HuH-7.5 (cell line): ENCODE measurements at places on chromosomes 2 and 18.

DNA sequence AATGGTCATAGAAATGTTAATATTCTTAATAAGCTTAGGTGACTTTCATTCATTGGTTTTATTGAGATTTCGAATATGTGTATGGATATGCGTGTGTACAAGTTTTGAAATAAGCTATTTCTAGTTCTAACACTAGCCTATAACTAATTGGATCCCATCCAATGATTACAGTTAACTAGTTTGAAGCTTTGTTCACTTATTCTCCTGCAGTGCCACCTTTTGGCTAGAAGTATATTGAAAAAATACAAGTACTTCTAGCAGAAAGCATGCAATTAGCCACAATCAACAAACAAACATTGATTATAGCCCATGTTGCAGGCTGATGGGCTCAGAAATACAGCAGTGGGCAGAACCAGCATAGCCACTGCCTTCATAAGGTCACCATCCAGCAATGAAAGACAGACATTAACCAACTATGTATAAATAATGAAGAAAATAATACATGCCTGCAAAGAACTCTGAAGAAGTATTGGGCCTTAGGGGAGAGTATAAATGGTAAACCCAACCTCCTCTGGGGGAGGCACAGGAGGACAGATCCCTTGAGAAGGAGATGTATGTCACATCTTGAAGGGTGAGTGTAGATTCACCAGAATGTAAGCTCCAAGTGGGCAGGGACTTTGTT lies 5.1 kb upstream of the PIEZO2 start:
- peak; percentile 81 for DNase-seq

- DNase-seq, result no peak
Measured at GRCh38 chr2:178860551-178860950, 53.3 kb upstream of the TTN start.

GRCh38 chr2:136344339-136344738 lies 226.4 kb upstream of the CXCR4 start:
- no peak for DNase-seq

- DNase-seq, result no peak
Measured at GRCh38 chr2:153230977-153231376, 247.6 kb downstream of the RPRM start.

DNA sequence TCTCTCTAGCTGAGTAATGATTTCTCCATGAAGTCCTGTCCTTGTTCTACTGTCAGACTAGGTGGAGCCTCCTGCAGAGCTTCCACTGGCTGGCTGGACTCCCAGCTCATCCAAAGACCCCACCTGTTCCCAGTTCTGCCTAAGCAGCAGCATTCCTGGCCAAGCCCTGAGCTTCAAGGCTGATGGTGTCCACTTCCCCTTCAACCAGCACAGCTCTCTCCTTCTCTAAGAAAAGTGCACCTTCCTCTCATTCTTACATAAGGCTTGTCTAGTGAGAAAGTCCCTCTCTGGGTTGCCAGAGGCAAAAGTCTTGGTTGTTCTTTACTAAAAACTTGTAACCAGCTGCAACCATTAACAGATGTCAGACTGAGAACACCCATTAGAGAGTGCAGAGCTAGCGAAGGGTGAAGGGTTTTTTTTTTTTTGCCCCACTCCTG lies 58.9 kb downstream of the CXCR4 start:
- no peak for DNase-seq

DNA sequence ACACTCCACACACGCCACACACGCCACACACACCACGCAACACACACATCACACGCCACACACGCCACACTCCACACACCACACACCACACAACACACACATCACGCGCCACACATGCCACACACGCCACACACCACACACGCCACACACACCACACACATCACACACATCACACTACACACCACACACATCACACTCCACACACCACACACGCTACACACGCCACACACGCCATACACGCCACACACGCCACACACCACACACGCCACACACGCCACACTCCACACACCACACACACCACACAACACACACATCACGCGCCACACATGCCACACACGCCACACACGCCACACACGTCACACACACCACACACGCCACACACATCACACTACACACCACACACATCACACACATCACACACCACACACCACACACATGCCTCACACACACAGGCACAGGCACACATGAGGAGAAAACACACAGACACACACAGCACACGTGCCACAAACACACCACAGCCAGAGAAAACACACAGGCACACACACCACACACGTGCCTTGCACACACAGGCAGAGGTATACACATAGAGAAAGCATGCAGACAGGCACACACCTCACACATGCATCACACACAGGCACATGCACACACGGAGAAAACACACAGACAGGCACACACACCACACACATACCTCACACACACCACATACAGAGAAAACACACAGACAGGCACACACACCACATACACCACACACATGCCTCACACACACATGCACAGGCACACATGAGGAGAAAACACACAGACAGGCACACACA lies 241.5 kb upstream of the MYT1L start:
- DNase-seq, result no peak

GRCh38 chr2:15820257-15820566 lies 120.1 kb upstream of the MYCN start:
- no peak for DNase-seq

DNA sequence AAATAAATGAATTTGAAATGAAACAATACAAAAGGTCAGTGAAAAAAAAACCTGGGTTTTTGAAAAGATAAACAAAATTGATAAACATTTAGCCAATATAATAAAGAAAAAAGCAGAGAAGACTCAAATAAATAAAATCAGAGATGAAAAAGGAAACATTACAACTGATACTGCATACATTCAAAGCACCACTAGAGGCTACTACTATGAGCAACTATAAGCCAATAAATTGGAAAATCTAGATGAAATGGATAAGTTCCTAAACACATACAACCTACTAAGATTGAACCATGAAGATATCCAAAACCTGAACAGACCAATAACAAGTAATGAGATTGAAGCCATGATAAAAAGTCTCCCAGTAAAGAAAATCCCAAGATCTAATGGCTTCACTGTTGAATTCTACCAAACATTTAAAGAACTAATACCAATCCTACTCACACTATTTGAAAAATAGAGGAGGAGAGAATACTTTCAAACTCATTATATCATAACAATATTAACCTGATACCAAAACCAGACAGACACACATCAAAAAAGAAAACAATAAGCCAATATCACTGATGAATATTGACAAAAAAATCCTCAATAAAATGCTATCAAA lies 80.8 kb upstream of the CERS6 start:
- no peak for DNase-seq

- DNase-seq, result no peak
Measured at GRCh38 chr2:157320409-157320808, 5.2 kb downstream of the ERMN start.

DNA sequence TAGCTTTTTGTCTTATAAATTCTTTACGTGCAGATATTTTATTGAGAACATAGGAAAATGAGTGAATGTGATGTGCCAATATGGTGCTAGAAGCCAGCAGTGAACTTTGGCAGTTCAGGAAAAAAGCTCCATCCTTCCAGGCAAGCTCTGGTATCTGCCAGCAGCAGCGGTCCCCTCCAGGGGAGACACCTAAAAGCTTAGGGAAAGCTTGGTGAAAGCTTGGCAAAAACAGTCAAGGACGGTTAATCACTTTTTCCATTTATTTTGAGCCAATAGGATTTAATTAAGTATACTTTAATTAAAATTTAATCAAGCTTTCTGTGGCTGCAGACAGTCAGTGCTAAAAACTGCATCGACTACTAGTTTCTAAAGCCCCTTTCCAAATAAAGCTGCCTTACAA lies 60.4 kb downstream of the PID1 start:
- no peak for DNase-seq

DNA sequence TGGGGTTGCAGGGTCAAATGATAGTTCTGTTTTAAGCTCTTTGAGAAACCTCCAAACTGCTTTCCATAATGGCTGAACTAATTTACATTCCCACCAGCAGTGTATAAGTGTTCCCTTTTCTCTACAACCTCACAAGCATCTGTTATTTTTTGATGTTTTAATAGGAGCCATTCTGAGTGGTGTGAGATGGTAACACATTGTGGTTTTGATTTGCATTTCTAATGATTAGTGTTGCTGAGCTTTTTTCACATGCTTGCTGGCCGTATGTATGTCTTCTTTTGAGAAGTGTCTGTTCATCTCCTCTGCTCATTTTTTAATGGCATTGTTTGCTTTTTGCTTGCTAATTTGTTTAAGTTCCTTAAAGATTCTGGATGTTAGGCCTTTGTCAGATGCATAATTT lies 107.7 kb downstream of the PDE11A start:
- no peak for DNase-seq

- no peak for DNase-seq
Measured at GRCh38 chr2:109144271-109144670, 15.3 kb downstream of the SH3RF3 start.

DNA sequence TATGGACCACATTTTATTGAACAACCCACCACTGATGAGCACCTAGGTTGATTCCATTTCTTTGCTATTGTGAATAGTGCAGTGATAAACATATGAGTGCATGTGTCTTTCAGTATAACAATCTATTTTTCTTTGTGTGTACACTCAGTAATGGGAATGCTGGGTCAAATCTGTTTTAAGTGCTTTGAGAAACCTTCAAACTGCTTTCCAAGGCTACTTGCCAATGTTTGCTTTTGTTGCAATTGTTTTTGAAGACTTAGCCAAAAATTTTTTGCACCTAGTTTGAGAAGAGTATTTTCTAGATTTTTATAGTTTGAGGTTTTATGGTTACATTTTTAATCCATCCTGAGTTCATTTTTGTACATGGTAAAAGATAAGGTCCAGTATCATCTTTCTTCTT lies 587.4 kb upstream of the SETBP1 start:
- no peak for DNase-seq

DNA sequence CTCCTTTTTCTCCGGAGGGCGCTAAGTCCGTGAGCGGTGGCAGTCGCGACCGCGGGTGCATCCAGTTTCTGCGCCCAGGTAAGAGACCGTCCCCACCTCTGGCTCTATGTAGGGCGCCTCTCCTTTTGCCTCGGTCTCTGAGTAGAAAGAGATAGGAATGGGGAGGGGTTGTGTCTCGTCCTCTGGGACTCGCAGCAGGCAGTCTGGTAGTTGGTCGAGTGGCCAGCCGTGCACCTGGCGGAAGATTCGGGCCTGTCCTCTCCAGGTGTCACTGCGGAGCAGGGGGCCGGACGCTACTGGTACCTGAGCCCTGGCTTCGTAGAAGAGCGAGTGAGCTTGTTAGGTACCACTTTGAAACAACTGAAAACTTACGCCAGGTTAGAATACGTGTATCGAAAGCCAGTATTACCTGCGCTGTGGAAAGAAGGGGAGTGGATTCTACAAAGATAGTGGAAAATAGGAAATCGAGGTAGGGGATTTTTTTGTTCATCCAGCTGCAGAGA lies 403 bp downstream of the MAP2 start:
- DNase-seq, result peak; percentile 10

- DNase-seq, result no peak
Measured at GRCh38 chr2:56714400-56714799, 530.6 kb downstream of the CCDC85A start.

- DNase-seq, result no peak
Measured at GRCh38 chr2:120674246-120675170, 61.2 kb upstream of the GLI2 start.

- DNase-seq, result no peak
Measured at GRCh38 chr2:25036221-25036559, 5.7 kb upstream of the EFR3B start.

DNA sequence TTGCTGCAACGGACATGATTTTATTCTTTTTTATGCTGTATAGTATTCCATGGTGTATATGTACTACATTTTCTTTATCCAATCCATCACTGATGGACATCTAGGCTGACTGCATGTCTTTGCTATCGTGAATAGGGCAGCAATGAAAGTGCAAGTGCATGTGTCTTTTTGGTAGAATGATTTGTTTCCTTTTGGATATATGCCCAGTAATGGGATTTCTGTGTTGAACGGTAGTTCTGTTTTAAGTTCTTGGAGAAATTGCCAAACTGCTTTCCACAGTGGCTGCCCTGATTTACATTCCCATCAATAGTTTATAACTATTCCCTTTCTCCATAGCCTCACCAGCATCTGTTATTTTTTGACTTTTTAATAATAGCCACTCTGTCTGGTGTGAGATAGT lies 99.7 kb upstream of the CRIM1 start:
- DNase-seq, result no peak

DNA sequence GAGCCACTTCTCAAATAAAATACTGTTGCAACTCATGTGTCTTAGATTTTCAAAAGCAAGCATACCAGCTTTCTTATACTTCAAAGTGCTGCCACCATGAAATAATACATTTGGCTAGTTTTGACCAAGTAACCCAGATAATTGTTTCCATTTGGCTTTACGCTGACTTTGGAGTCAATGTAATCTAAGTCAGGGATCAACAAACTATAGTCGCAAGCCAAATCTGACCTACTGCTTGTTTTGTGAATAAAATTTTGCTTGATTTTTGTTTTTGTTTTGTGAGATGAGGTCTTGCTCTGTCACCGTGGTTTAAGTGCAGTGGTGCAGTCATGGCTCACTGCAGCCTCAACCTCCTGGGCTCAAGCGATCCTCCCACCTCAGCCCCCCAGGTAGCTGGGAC lies 65.0 kb downstream of the OXER1 start:
- no peak for DNase-seq

DNA sequence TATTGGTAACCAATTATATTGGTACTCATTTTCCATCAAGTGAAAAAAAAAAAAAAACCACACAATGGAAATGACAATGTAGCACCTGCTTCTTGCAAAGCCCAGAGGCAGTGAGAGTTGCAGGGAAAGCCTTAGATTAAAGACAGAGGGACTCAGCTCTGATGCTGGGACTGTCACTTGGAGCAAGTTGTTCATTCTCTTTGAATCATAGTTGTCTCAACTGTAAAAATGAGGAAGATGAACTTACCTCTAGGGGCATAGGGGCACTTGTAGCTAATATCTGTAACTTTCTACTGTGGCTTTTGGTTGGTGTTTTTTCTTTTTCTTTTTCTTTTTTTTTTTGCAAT lies 81.4 kb upstream of the LPIN2 start:
- no peak for DNase-seq
